ENCODE measurements at places on chromosomes 12 and 14.

DNA sequence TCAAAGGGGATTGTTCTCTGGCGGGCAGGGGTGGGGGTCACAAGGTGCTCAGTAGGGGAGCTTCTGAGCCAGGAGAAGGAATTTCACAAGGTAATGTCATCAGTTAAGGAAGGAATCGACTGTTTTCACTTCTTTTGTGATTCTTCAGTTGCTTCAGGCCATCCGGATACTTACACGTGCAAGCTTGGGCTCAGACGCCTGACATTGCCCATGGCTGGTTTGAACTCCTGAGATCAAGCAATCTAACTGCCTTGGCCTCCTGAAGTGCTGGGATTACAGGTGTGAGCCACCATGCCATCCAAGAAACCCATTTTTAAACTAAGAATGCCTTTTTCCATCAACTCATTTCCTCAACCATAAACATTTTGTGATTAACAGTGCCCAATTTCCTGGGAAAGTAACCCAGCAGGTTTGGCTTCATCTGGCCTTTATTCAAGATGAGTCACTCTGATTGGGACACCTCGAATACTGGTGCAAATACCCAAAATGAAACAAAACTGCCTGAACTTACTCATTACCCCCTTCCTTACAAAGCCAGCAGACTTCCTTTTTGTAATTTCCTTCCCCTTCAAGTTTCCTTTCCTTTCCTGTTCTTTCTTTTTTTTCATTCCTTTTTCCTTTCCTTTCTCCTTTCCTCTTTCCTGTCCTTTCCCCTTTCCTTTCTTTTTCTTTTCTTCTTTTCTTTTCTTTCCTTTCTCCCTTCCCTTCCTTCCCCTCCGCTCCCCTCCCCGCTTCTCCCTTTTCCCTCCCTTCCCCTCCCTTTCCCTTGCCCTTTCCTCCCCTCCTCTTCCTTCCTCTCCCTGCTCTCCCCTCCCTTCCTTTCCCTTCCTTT is 10.2 kb upstream of the RNASE10 start:
- DNase-seq = no peak

GRCh38 chr12:118238888-118239287 is 103.0 kb downstream of the PEBP1 start:
- no peak for DNase-seq

GRCh38 chr14:75077794-75078193 is 8.4 kb downstream of the ZC2HC1C start:
- DNase-seq = no peak

GRCh38 chr14:104161602-104162367 is 23.4 kb downstream of the KIF26A start:
- no peak for DNase-seq

- DNase-seq = no peak
Observed at GRCh38 chr14:68780358-68781160, 12.3 kb downstream of the ZFP36L1 start.

GRCh38 chr14:100012478-100013327 is 52.5 kb upstream of the EVL start:
- DNase-seq = no peak

DNA sequence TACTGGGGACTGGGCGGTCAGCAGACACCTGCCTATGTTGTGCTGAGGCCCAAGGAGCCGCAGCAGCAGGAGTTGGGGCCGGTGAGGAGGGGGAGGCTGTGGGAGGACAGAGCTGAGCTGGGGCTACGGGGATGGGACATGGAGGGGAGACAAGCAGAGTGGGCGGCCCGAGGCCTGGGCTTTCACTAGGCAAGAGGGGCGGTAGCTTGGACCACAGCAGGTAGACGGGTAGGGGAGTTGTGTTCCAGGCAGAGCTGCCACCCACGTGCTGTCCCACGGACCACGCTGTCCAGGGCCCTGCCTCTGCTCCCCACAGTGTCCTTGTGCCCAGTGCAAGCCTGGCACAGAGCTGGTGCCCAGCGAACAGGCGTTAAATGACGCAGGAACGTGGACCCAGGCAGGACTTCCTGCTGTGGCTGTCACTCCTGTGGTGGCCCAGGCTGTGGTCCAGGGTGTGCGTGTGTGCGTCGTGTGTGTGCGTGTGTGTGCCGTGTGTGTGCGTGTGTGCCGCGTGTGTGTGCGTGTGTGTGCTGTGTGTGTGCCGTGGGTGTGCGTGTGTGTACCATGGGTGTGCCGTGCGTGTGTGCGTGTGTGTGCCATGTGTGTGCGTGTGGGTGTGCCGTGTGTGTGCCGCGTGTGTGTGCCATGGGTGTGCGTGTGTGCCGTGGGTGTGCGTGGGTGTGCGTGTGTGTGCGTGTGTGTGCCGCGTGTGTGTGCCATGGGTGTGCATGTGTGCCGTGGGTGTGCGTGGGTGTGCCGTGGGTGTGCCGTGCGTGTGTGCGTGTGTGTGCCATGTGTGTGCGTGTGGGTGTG is 6.8 kb downstream of the CEP170B start:
- DNase-seq = no peak

DNA sequence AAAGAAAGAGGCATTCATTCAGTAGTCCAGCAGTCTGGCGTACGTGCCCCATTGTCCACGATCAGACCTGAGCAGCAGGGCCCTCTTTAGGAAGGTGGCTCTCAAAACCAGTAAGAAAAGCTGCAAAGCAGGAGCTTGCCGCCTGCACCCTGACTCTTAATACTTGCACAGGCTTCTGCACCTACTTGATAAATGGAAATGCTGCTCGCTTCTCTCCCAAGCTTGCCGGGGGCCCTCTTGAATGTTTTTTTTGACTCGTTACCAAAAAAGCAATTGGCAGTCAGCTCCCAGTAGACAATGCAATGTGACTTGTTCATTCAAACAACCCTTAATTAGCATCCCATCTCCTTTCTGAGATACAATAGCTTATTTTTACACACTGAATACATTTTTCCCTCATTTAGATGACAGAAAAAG is 27.2 kb upstream of the PTPRB start:
- no peak for DNase-seq

DNA sequence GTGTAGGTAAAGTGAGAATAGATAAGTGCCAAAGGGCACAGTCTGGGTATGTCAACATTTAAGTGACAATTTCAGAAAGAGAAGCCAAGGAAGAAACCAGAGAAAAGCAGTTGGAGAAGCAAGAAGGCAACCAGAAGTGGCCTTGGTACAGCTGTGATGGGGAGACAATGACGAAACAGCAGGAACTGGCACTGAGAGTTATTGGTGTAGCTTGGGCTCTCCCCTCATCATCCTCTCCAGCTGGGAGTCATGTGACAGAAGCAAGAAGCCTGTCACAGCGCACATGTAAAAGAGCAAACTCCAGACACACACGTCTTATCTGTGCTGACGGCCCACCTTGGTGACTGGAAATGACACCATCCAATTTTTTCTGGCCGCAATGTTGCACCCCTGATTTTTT is 203.3 kb upstream of the NUDT4 start:
- DNase-seq = no peak

DNA sequence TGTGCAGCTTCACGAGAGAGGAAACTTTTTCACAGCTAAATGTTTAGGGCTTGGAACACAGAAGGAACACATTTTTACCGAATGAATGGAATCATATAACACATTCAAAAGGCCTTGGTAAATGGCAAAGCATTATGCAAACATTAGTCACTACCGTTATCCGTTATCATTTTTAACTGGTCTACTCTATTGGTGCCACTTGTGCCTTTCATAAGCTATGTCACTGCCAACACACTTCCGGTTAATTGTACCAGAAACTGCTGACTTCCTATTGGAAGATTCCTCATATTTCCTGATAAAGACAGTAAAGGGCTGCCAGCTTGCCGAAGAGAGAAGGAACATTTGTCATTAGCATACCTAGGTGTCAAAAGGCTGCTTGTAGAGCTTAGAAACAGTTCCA is 169.2 kb downstream of the APAF1 start:
- DNase-seq = no peak

DNA sequence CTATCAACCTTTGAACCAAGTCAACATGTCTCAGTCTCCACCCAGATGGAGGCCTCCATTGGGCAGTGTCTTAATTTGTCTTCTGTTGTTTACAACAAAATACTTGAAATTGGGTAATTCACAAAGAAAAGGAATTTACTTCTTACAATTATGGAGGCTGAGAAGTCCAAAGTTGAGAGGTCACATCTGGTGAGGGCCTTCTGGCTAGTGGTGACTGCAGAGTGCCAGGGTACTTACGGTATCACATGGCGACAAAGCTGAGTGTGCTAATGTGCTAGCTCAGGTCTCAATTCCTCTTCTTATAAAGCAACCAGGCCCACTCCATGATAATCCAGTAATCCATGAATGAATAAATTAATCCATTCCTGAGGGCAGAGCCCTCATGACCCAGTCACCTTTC is 4.7 kb downstream of the NID2 start:
- no peak for DNase-seq

DNA sequence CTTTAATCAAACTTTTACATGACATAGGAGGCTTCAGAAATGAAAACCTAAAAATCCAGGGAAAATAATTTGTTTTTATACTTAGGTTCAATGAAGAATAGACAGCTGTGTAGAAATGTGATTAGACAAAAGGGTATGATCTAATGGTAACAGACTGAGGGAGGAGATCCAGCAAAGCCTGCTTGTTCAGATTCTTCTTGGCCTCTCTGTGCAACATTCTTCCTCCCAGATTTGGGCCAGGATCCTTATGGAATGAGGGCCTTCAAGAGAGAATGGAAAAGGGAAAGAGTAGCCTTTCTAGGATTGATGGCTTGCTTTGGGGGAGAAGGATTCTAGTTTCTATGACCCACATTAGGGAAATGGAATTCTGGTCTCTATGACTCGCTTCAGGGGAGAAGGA is 94.5 kb upstream of the G2E3 start:
- no peak for DNase-seq

- no peak for DNase-seq
Observed at GRCh38 chr12:10641735-10642500, 28.5 kb upstream of the MAGOHB start.

DNA sequence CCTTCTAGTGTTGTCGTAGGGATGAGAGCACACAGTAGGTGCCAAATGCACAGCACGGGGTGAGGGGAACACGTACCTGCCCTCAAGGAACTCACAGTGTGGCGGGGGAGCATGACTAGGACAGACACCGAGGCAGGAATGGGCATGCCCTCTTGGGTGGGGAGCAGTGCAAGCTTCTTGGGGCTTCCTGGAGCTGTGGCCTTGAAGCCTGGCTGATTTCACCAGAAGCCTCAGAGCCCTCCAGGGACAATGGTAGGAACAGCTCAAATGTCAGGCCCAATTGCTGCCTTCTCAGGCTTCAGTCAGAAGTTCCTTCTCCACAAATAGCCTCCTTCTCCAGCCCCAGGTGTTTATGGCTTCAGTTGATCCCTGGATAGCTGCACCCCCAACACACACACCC is 43.4 kb downstream of the TEAD4 start:
- peak; percentile 71 for DNase-seq

- DNase-seq = no peak
Observed at GRCh38 chr14:59564366-59564765, 12.2 kb downstream of the CCDC175 start.

- no peak for DNase-seq
Observed at GRCh38 chr12:117098361-117099217, 627 bp downstream of the TESC start.

GRCh38 chr14:54719406-54719805 is 152.5 kb downstream of the SAMD4A start:
- DNase-seq = no peak

DNA sequence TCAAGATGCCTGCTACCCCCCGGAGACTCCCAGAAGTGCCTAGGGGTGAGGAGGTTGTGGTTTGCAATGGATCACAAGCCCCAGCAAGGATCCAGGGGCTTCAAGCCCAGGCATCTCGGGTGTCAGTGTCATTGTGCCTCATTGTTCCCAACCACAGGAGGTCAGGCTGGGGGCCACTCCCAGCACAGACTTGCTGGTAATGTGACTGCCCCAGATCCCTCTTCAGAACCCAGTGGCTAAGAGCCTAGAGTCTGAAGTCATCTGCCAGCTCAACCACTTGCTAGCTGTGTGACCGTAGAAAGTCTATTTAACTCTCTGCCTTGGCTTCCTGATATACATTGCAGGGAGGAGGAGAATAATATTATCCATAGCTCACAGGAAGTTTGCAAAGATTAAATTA is 7.7 kb upstream of the ASB2 start:
- DNase-seq = no peak

GRCh38 chr12:14769969-14770495 is 33.2 kb downstream of the WBP11 start:
- DNase-seq = peak; percentile 38

DNA sequence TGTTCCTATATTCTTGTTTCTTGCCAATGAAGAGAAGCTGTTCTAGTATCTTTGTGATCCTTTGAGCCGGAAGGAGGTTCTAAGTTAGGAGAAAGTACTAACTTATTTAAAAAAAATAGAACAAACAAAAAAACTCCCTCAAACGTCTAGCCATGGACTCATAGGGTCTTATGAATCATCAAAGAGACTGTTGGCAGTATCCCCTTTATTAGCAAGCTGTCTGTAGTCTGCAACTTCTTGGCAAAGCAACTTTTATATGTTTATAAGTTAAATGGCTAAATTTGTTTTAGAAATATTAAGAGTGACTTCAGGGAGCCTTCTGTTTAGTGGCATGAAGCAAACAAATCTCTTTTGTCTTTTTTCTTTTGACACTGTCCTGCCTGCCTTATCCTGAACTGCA is 291.9 kb downstream of the FUT8 start:
- DNase-seq = no peak

DNA sequence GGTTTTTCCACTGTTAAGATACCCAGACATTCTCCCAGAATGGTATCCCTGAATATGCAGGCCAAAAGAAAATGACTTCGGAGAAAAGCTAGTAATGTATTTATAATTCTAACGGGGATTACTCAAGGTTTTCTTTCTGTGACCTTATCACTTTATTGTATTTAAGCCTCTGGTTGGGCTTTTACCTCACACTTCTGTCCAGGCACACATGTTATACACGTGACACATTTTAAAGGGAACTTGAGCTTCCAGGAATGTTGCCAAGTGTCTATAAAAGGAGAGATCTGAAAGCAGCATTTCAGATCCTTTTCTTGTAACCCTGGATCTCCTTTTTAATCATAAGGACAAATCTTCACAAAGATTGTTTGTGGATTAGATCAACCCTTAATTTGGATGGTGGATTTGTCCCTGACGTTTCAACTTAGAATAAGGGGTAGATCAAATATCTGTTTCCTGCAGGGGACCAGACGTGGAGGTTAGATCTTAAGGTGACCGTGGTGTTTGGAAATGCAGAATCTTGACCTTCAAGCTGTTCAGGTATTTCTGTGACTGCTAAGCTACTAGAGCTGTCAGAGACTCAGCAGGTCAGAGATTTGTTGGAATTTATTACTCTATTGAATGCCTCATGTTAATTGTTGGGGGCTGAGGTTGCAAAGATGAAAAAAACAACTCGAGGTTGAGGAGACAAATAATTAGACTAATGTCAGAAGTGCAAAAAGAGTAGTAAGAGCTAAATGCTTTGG is 1.5 kb downstream of the CIPC start:
- DNase-seq = peak; percentile 51

Data from NCI-H2171 (cell line).